ENCODE measurements at places on chromosomes 2 and 18.
A peak's percentile ranks its signal among the peaks of the same experiment; 100 is the strongest.

DNA sequence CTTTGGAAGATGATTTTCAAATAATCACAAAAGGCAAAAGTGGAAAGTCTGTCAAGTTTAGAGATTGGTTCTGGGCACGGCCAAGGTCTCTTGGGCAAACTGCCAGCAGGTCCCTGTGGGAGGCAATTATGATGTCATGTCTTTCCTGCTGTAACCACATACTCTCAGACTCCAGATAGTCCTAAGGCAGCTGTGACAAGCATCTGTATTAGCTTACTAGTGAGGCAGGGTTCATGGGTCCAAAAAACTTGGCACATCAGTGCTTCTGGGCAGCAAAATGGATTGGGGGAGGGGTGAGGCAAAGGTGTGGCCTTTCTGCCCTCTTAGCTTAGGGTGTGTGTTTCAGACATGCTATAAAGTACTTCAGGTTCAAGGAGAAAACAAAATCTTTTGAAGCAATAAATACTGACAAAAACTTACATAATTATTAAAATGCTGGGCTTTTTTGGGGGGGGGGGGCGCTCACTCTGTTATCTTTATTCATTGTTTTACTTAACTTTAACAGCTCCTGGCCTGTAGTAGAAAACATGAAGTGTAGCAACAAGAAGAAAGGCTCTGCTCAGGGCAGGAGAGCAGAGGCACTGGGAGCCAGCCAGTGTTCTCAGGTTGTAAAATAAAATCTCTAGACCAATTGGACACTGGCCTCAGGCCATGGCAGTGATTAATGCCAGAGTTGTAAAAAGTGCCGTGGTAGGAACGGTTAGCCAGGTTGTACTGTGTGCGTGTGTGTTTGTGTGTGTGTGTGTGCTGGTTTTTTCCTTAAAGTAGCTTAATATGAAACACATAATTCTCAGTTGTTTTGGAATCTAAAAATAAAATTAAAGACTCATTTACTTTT, 14.3 kb upstream of the TANC1 start:
- peak; percentile 84 for DNase-seq

DNA sequence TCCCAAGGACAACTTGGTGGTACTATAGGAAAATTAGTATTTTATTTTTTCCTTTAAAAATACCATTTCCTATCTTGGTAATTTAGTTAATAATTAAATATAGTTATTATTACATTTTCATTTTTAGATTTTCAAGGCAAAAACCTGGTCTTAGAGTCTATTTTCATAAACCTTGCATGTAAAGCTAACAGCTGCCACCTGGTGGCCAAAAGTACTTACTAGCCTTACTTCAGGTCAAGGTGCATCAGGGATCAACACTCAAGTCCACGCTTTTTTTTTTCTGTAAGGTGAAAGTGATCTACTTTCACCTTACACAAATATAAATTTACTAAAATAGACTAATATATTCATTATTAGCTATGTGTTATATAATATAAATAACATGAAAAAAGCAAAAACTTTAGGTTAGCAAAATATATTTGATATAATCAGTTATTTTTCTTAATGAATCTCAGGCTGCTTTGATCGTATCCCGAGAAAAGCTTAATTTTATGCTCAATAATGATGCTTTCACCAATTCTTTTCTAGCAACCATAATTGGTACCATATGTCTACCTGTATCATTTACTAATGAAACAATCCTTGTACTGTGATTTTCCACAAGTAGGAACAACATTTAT, 62.5 kb downstream of the RELCH start:
- peak; percentile 74 for DNase-seq

GRCh38 chr2:73072129-73072395, 550 bp upstream of the SFXN5 start:
- no peak for DNase-seq

DNA sequence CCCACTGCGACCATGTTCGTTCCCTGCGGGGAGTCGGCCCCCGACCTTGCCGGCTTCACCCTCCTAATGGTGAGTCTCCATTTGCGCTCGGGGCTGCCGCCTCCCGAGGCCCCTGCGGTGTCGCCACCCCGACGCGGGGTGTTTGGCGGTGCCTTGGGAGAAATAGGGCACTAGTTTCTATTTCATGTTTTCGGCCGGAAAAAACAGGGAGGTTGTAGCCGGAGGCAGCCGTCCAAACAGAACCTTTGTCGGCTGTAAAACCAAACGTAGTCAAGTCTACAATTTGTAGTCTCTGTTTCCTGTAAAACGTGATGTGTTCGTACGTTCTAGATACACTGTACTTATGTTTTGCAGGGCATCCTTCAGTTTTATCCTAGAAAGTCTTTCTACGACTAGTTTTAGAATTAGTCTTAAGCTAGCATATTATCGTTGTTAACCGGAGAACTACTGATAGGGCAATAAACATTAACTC, 290 bp downstream of the PSMG2 start:
- no peak for DNase-seq

DNA sequence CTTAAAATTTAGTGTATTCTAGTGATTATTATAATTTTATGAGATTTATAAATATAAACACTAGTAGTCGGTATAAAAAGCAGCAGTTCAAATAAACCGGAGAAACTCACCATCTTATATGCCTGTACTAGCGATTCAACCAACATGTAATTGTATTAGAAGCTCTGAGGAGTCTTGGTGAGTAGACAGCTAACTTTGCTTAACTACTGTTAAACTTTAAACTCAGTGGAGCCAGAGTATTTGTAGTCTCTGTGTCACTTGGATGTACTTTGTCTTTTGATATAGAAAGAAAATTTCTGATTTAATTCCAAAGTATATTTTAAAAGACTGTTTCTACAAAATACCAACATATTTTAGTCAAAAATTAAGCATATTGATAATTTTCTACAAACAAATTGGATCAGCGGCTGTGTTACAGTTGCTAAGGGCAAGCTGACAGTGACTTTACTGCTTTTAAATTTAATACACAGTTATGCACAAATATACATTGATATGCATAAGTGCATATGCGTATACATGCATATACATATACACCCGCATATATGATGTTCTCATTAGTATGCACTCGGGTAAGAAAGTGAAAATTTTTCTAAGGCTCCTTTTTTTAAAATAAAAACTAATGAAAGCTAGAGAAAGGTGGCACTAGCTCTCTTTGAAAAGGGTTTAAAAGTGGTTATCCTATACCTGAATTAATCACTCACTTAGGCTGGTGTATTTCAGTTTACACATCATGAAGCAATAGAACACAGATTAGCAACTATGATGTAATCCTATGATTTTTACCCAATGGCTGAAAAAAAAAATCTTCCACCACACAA, 374.5 kb downstream of the NCKAP5 start:
- DNase-seq = no peak

- no peak for DNase-seq
Measured at GRCh38 chr2:10234013-10234306, 68.7 kb upstream of the HPCAL1 start.

- DNase-seq = peak; percentile 93
Measured at GRCh38 chr2:71880846-71881610, 266.6 kb downstream of the CYP26B1 start.

DNA sequence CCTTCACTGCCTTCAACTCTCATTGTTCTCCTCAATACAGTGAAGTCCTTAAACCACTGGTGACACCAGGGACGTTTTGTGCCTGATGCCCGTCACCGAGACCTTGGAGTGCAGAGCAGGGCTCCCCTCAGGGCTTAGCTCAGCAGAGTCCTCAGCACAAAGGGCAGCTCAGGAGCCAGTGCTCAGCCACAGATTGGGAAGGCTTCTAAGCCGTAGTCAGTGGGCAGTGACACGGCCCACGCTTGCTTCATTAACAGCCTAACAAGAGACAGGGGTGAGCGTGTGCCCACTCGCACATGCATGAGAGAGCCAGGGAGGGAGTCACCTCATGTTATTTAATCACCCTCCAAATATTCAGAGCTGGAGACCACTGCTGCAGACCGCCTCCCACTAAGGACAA, 137.5 kb downstream of the SH3RF3 start:
- no peak for DNase-seq

DNA sequence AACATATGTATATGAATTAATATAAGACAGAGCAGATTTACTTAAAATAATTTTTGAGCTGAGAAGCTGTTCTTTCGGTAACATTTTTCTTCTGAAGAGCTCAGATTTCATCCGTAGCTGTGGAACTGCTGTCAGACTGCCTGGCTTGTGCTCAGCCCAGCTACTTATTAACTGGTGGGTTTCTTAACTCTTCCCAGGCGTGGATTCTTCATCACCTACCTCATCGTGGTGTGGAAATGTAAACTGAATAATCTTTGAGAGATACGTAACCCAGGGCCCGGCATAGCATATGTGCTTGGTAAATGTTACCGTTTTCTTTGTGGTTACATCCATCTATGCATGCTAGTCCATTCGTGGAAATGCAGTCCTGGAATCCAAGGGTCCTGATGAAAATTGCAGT, 145.0 kb downstream of the MCFD2 start:
- peak; percentile 86 for DNase-seq

DNA sequence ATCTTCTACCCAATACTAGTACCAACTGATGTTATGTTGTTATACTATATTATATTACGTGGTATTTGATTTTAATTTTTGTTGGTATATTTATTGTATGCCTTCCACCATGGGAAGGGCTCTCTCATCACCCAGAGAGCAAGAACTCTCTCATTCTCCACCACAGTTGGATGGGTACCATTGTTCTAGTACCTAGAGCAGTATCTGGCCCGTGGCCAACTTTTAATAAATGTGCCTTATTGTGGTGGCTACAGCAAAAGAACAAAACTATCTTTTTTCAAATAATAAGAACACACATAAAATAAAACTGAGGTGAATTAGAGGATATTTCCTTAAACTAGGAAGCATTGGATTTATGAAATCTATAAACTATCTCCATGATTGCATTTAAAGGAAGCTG, 71.8 kb downstream of the PID1 start:
- no peak for DNase-seq

GRCh38 chr18:48905513-48905912, 45.3 kb downstream of the SMAD7 start:
- DNase-seq = no peak

GRCh38 chr2:18934886-18935285, 345.5 kb upstream of the NT5C1B start:
- no peak for DNase-seq

DNA sequence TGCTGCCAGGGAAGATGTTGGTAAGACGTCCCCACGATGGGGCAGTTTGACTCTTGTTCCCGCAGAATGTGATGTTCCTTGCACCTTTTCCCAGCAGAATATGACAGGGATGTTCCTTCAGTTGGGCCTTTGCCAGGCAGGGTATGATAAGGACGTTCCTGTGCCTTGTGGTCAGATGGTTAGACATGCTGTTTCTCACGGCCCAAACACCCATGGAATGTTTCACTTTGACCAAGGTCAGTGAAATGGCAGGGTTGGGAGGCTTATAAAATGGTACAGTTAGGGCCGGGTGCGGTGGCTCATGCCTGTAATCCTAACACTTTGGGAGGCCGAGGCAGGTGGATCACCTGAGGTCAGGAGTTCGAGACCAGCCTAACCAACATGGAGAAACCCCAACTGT, 40.3 kb upstream of the YPEL5 start:
- peak; percentile 98 for DNase-seq

- no peak for DNase-seq
Measured at GRCh38 chr18:12044591-12044990, 49.1 kb upstream of the ANKRD62 start.

DNA sequence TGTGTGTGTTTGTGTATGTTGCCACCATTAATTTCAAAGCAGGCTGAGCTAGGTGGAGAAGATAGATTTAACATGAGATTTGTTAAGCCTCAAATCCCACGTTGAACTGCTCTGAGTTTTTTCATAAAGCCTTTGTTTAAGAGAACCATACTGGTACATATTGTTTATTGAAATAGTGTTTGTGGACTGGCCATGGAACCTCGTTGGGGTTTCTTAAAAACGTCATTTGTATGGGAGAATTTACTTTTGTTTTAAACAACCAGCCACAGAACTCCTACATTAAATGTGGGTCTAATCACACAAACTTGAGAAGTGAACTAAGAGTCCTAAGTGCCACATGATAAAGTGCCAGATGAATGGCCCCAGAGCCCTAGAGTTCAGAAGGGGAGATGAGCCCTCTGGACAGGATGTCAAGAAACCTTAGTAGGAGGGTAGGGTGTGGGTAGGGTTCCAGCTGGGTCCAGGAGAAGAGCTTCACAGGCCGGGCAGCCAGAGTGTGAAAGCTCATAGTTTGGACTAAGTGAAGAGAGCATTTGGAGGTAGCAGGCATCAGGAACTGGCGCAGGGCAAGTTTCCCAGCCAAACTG, 120.6 kb upstream of the EML6 start:
- DNase-seq = no peak

- no peak for DNase-seq
Measured at GRCh38 chr2:7633566-7634153, 716.4 kb downstream of the RNF144A start.

GRCh38 chr2:119649364-119649917, 29.6 kb upstream of the TMEM177 start:
- peak; percentile 32 for DNase-seq

GRCh38 chr2:53473775-53474311, 293.8 kb upstream of the CHAC2 start:
- DNase-seq = peak; percentile 27

GRCh38 chr18:60549338-60549960, 176.9 kb upstream of the MC4R start:
- DNase-seq = peak; percentile 69
